ENCODE measurements at places on chromosomes 7 and 10.

GRCh38 chr7:127536741-127537140 lies 48.7 kb downstream of the GCC1 start:
- no peak for DNase-seq

- no peak for DNase-seq
Observed at GRCh38 chr7:157930926-157931466, 594.2 kb downstream of the DNAJB6 start.

- DNase-seq, result no peak
Observed at GRCh38 chr7:98553666-98554065, 63.4 kb upstream of the NPTX2 start.

GRCh38 chr7:151020231-151020630 lies 4.1 kb downstream of the ATG9B start:
- DNase-seq, result no peak

- no peak for DNase-seq
Observed at GRCh38 chr10:105965141-105965540, 1199.4 kb downstream of the SORCS1 start.

GRCh38 chr7:137903382-137904169 lies 56.8 kb upstream of the DGKI start:
- peak; percentile 76 for DNase-seq

DNA sequence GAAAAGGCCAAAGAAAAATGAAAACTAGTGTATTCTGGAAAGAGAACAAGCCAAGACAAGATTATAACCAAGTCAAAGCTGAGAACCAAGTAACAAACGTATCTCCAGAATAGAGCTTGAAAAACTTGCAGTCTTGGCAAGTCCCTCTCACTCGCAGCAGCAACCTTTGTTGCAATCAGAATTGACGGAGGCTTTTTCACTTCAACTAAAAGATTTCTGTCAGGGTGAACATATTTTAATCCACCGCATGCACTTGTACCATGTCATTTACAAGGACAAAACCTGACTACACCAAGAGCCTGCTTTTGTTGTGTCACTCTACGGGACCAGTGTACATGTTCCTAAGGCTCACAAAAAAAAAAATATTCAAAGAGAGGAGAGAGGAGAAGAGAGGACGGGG lies 122.0 kb downstream of the CHCHD3 start:
- no peak for DNase-seq

DNA sequence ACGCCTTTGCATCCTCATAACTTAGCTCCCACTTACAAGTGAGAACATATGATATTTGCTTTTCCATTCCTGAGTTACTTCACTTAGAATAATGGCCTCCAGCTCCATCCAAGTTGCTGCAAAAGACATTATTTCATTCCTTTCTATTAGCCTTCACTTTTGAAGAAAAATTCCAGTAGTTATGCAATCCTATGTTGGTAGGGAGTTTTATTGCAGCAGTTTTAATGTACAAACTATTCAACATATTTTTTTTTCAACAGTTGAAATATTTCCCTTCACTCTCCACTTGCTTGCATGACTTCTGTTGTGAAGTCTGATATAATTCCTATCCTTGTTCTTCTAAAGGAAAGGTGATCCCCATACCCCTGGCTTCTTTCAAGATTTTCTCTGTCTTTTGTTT lies 27.3 kb upstream of the ARHGAP22 start:
- DNase-seq, result no peak

DNA sequence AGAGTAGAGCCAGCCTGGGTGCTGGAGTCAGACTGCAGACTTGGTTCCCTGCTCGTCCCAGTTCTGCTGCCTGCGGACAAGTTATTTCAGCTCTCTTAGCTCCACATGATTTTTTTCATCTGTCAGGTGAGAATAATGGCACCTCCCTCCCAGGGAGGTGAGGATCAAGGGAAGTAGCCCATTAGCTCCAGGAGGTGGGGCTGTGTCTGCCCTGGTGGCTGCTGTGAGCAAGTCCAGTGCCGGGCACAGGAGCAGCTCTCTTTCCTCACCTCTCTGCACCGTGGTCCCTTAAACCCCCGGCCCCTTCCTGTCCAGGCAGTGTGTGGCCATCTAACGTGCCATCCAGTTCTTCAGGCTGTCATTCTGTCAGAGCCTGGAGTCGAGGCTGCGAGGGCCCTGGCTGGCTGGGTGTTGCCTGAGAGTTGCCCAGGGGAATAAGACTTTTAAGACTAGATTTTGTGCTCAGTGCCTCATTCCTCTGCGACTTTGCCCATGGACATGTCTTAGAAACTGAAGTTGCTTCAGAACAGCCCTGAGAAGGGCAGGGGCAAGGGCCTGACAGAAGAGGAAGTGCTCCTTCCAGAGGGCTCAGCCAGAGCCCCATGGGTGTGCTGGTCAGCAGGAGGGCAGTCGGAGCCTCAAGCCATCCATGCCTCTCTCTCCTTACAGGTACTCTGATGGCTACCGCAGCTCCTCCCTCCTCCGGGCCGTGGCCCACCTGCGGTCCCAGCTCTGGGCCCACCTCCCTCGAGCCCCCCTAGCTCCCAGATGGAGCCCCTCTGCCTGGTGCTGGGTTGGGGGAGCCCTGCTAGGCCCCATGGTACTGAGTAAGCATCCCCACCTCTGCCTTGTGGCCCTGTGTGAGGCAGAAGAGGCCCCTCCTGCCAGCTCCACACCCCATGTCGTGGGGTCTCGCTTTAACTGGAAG lies 5.0 kb downstream of the ABCB8 start:
- DNase-seq, result peak; percentile 79
